ENCODE measurements at places on chromosomes 2 and 18.

- peak; percentile 39 for DNase-seq
Measured at GRCh38 chr18:10518595-10519255, 7.1 kb upstream of the NAPG start.

- DNase-seq: no peak
Measured at GRCh38 chr2:11873356-11874154, 127.1 kb downstream of the LPIN1 start.

DNA sequence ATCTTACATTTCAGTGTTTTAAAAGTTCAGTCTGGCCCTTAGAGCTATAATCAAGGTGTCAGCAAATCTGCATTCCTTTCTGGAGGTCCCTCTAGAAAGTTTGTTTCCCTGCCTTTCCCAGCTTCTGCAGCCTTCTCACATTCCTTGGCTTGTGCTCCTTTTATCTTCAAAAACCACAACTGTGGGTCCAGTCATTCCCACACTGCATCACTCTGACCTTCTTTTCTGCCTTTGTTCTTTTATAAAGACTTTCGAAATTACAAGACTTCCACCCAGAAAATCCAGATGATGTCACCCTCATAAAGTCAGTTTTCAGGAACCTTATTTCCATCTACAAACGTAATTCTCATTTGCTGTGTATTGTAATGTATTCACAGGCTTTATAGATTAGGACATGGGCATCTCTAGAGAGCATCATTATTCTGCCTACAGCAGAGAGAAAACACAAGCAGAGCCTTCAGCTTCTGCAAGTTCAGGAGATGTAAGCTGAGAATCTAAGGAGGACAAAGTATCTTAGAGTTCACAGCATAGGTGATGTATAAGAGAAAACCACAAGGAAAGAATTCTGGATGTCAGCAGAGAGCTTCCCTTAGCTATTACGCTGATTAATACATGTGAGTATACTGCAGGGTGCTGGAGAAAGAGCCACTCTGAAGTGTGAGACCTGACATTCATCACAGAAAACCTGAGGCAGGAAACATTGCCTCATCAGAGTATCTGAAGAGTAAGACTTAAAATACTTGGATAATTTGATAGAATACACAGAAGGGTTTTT, 1100.2 kb downstream of the CBLN2 start:
- no peak for DNase-seq

- DNase-seq: no peak
Measured at GRCh38 chr2:136250131-136250530, 132.2 kb upstream of the CXCR4 start.

DNA sequence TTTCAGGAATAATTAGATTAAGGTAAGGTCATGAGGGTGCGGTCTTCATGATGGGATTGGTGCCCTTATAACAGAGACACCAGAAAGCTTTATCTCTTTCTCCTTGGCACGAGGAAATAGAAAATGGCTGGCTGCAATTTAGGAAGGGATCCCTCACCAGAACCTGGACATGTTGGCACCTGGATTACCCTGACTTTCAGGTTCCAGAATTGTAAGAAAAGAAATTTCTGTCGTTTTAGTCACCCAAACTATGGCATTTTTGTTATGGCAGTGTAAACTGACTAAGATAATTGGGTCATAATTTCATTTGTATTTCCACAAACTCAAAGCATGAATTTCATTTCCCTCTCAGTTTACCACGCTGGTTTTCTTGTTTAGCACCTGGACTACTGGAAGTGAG, 473.6 kb downstream of the PTH2R start:
- no peak for DNase-seq

- no peak for DNase-seq
Measured at GRCh38 chr18:58572181-58572580, 56.7 kb downstream of the ALPK2 start.

DNA sequence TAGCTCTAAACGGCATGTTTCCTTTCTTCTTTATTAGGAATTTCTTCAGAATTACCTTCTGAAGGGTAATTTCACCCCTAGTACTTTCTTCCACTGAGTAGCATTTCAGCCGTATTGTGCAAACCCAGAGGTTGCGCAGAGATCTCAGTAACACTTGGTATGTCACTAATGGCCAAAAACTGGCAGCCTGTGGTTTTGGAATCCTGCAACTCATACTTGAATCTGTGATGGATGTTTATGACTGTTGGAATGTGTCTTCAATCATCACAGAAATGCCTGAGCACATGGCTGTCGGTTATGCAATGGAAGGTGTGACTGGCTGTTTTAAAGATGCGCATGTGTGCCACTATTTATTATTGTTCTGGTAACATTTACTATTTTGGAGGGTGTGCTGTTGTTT, 100.0 kb downstream of the COLEC12 start:
- DNase-seq: no peak

GRCh38 chr2:167386694-167387093, 498.4 kb downstream of the XIRP2 start:
- DNase-seq: no peak

- DNase-seq: no peak
Measured at GRCh38 chr2:11344956-11345677, 681 bp upstream of the ROCK2 start.

GRCh38 chr18:79534356-79534755, 138.6 kb downstream of the NFATC1 start:
- DNase-seq: no peak

- DNase-seq: no peak
Measured at GRCh38 chr2:199118673-199119112, 339.0 kb downstream of the SATB2 start.

DNA sequence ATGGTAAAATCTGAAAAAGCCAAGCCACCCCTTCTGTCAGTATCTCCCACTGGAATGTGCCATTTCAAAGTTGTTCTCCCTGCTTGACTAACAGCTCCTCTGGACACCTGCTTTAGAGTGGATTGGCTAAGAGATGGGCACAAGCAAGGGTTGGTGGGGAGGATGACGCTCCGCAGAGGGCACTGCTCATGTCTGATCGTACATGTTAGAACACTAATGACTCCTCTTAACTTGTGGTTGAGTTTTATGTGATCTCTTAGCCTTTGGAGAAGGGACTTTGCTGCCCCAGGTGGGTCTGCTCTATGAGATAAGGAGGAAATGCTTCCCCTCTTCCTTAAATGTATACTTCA, 8.2 kb upstream of the KIAA2012 start:
- DNase-seq: no peak

- DNase-seq: no peak
Measured at GRCh38 chr2:10427618-10427949, 20.5 kb downstream of the ODC1 start.
